ENCODE measurements at places on chromosomes 7 and 10.

DNA sequence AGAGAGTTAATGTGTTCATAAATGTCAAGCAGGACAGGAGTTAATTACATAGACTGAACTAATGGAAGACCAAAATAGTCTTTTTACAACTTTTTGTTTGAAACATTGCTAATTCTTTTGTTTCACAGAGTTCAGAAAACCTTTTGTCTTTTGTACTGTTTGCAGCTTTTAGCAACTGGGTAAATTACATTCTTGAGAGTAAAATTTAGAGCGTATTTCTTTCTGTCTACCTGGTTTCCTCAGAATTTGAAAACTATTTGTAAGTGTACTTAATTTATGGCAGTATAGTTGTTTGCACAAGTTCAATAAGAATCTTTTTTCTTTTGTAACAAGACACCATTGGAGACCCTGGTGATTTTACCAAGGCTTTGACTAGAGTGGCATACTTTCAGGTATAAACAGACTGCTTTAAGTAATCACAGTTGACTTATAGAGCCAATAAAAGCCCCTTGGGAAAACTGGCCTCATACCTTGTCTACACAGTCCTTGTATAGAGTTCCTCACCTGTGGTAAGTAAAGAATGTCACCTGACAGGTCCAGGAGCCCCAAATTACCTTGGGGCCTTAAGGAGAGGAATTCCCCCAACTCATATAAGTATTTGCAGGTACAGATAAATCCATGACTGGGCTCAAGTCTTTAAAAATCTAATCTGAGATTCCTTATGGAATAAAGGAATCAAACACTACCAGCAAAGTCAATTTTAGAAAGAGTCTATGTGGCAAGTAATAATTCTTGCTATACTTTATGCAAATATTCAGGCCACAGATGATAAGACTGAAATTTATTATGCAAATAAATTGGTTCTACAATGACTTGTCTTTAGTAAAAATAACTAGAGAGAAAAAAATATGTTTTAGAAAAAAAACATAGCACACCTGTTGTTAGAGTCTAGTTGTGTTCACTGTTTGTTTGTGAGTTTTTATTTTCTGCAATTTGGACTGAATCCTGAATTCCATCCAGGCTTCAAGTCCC is 23.6 kb upstream of the CREB3L2 start:
- DNase-seq: no peak

GRCh38 chr7:98651760-98652159 is 34.7 kb downstream of the NPTX2 start:
- no peak for DNase-seq

DNA sequence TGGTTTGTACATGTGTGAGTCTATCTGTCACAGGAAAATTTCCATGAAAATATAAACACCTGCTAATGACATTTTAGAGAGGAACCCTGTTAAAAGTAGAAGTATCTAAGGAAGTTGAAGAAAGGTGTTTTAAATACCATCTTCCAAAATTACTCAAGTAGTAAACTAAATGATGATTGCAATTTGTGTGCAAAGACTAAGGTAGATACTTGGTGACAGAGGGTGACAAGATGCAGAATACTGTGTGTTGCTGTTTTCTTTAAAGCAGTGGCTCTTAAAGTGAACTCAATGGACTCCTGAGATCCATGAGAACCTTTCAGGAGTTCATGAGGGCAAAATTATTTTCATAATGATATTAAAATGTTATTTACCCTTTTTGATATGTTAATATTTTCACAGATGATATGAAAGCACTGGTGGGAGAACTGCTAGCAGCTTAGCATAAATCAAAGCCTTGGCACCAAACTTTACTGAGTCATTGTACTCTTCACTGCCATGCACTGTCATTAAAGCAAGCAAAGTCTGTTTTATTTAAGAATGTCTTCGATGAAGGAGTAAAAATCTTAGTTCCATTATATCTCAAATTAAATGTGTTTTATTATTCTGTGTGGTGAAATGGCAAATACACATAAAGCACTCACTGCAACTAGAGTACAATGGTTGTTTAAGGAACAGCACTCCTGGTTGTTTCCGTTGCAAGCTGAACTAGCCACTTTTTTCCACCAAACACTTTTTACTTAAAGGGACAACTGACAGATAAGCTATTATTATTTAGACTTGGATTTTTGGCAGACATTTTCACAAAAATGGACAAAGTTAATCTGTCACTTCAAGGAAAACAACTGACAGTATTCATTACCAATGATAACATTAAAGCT is 133.7 kb downstream of the LRRN3 start:
- DNase-seq: no peak

DNA sequence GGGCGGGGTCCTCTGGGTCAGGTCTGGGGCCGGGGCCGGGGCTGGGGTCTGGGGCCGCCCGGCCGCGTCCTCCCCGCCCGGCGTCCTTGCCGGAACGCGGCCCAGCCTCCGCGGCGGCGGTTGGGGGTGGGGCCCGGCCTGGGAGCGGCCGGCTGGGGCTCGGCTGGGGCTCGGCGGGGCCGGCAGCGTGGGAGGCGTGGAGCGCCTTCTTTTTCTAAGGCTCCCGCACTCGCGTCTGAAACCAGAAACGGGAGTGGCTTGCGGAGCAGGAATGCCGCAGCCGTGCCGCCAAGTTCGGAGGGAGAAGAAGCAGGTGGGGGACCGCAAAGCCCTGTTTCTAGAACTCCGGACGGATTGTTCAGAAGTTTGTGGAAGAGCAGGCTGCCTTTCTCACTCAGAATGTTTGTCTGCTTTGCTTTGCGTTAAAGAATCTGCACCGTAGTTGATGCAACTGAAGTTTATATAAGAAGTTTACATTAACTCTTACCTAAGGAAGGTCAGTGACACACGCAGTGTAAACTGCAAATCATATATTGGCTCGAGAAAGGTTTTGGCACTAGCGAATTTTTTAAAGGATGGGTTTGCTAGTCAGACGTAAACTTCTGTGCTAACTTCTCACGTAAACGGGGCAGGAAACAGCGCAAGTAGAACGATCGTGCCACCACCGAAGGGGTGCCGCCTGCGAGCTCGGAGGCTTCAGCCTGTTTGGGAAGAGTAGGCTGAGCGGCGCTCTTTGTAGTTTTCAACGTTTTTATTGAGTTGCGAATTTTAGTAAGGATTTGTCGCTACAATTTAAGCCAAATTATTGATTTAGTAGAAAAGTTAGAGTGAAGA is 729 bp downstream of the DNAJB6 start:
- DNase-seq: peak; percentile 46

- no peak for DNase-seq
Measured at GRCh38 chr7:51077316-51077986, 239.2 kb downstream of the COBL start.

GRCh38 chr7:28123752-28124151 is 56.8 kb downstream of the JAZF1 start:
- no peak for DNase-seq

- DNase-seq: no peak
Measured at GRCh38 chr10:77189520-77189919, 448.1 kb downstream of the KCNMA1 start.

- no peak for DNase-seq
Measured at GRCh38 chr10:79324032-79324695, 23.1 kb upstream of the PPIF start.

DNA sequence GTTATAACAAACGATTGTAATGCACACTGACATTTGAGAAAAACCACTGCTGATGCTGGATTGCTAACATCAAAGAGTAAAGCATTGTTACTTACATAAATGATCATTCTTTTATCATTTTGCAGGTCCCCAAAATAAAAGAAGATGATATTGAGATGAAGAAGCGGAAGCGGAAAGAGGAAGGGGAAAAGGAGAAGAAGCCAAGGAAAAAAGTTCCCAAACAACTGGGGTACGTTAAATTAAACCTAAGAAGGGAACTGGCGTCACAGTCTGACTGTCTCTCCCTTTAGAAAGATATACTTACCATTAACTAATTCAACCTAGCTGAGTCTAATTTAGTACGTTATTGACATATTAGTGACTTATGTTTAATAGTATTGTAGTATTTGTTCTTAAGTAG is 28.1 kb downstream of the UBN2 start:
- no peak for DNase-seq

DNA sequence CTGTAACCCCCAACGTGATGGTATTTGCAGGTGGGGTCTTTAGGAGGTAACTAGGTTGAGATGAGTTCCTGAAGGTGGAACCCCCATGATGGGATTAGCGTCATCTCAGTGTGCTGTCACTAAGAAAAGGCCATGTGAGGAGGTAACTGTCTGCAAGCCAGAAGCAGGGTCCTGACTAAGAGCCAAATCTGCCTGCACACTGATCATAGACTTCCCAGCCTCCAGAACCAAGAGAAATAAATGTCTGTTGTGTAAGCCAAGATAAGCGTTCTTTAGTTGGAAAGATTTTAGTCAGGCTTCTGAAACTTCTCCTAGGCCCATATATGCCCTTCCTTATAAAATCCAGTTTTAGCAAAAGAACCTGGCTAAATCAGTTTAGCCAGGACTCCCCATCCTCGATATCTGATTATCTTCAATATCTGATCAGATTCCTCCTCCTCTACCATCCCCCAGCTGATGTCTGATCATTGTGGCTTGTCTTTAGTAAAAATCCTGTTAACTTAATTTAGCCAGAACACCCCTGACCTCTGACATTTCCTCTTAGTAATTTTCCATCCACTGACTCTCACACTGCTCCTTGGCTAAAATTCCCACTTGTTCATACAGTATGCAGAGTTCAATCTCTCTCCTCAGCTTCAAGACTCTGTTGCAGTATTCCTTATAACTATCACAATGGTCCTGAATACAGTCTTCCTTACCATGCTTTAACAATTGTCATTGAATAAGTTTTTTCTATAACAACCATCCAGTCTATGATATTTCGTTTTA is 835.4 kb upstream of the PHF14 start:
- DNase-seq: no peak

- no peak for DNase-seq
Measured at GRCh38 chr7:69364813-69365643, 233.2 kb upstream of the AUTS2 start.

DNA sequence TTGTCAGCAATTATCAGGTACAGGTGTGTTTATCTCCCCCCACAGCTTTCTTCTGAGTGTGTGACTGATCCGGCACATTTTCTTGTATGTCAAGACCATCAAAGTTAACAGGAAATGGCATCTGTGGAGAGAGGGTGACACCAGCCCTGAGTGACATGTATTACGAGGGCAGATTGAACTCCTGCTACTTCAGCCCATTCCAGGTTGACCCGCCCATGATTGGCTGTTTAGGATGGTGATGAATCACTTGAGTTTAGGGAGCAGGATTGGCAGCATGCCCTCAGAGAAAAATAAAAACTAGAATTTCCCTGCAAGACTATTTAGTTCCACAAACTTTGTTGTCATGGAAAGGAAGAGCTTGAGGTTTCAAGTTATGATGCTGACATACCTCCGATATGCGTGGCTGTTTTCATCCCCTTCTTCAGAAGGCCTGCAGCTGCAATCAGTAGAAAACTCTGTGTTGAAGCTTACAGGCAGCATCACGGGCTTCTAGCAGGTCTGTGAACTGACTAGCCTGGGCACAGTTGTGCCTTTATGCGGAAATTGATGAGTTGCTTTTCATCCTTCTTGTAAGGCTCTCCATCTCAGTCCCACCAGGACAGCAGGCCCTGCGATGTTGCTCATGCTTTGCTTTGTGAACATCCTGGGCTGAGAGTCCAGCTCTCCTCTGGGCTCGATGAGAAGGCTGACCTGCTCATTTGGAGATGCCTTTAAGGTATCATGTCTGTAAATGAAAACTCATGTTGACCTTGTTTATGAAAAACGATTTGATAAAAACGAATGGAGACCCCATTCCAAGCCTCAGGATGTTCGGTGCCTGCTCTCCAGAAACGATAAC is 8.0 kb upstream of the CELF2 start:
- DNase-seq: no peak

GRCh38 chr10:14556285-14556956 is 218.3 kb downstream of the FAM107B start:
- no peak for DNase-seq

DNA sequence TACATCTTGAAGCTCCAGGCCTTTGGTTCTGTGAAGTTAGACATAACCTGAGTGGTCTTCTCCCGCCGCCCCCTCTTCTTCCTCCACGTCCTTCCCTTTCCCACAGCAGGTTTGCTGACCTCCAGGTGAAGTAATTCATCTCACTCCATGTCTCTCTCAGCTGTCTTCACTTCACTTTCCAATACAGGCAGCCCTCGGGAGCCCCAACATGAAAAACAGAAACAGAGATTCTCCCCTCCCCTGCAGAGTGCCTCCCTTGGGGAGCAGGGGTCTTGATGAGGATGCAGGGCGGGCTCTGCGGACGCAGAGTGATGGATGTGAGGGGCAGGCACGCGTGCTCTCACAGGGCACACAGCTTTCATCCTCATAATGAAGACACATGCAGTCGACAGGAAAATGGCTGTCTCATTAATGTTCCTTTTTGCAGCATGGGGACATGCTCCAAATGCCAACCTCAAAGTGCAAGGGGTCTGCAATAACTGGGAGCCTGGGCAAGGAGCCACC is 95.6 kb downstream of the GPAM start:
- DNase-seq: no peak

GRCh38 chr10:68184546-68184945 is 47.4 kb downstream of the ATOH7 start:
- no peak for DNase-seq

DNA sequence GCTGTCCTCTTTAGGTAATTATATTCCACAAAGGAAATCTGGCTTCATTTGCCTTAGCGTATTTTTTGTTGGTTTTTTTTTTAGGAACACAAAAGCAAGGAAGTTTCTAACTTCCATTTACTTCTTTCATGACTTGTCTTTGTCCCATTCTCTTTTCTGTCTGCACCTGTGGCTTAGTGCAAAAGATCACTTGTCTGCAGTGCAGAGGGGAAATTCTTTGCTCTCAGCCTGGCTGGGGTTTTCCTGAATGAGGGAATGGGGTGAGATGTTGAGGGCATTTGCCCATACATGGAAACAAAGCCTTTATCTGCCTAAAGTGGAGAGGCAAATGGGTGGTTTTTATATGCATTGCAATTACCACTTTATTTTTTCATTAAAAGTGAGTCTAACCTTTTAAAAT is 361.1 kb upstream of the IGFBP3 start:
- no peak for DNase-seq

GRCh38 chr7:121343302-121343701 is 14.5 kb downstream of the WNT16 start:
- DNase-seq: no peak

GRCh38 chr10:109962247-109962646 is 38.9 kb upstream of the XPNPEP1 start:
- no peak for DNase-seq

GRCh38 chr10:52617346-52617745 is 155.2 kb downstream of the MBL2 start:
- DNase-seq: no peak

- no peak for DNase-seq
Measured at GRCh38 chr10:47322300-47323061, at the start of gene GDF2. GDF2 (plus strand) TSS chr10:47322454; CDS start chr10:47322669, 215 bp downstream.

Measured in stimulated activated CD4-positive, alpha-beta T cell treated with anti-CD3 and anti-CD28 coated beads, Interleukin-4, amount 100 ng/mL, for 4 hours (primary cell).